ENCODE measurements at places on chromosomes 4 and X. TPM values are rescaled to one million over a fixed set of nuclear protein-coding genes. Genes with fewer than 3 reads are reported as not detected.

DNA sequence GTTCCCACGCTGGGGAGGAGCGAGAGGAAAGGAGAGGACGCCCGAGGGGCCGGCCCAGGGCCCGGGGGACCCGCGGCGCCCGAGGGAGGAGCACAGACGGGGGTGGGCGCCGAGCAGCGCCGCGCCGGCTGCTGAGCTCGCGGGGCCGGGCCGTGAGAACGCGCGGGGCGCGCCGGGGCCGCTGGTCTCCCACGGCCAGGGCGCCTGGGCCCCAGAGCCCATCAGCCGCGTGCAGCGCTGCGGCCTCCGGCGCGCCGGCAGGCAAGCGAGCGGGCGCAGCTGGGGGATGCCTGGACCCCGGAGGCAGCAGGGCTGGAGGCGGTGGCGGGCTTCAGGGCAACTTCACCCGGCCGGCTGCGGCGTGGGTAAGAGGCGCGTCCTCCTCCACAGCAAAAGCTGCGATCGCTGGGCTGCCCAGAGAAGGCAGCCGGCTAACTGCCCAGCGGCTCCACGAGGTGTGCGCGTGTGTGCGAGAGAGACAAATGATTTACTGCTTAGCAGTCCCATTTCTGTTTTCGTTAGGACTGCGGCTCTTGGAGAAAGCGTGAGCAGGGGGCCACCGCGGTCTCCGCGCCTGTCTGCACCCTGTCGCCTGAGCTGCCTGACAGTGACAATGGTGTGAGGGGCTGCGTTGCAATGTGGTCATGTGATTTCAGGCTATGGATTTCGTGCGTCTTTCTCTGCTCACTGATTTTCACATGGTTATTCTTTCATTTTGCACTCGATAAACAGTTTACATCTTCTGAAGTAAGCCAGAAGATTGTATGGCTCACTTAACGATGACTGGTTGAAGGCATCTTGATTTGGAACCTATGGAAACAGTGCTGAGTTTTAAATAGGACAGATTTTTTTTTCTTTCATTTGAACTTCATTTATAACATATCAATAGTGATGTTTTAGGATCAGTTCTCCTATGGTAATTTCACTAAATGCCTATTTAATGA lies 1.2 kb downstream of the GUCY1A1 start:
- H3K27ac ChIP-seq, result no peak overlapping the region
- peaks cover 20% of the 10 kb centered on the region for H3K27me3 ChIP-seq
- peaks cover 12% of the 10 kb centered on the region for H3K4me1 ChIP-seq
- DNase-seq, result no peak
- H3K4me3 ChIP-seq, result peak overlapping the region; percentile 73
- H3K36me3 ChIP-seq, result no peaks in the 10 kb centered on the region

- DNase-seq, result no peak
- no peak overlapping the region for H3K27ac ChIP-seq
- H3K27me3 ChIP-seq, result no peaks in the 10 kb centered on the region
Measured at GRCh38 chr4:111701102-111701501, 444.2 kb upstream of the FAM241A start.

DNA sequence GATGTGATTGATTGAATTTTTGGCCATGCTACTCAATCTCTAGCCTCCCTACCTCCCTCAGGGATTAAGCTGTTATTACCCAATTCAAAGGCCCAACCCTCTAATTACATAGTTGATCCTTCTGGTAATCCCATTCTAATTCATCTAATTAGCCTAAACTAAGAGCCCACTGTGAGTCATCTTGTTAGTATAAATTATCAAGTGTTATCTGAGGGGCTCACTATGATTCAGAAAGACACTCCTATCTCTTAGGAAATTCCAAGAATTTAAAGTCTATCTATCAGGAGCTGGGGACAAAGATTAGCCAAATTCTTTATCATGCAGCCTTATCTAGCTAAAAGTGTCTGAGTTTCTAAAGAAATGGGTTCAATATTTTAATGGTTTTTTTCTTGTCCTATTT lies 32.9 kb upstream of the VEGFC start:
- H3K27ac ChIP-seq, result peak overlapping the region; percentile 23
- H3K27me3 ChIP-seq, result no peaks in the 10 kb centered on the region
- no peak overlapping the region for H3K4me3 ChIP-seq
- DNase-seq, result no peak

GRCh38 chrX:30576881-30577280 lies 685 bp downstream of the TASL start:
- DNase-seq, result no peak
- no peaks in the 10 kb centered on the region for H3K36me3 ChIP-seq
- H3K27me3 ChIP-seq, result no peaks in the 10 kb centered on the region
- H3K4me1 ChIP-seq, result no peaks in the 10 kb centered on the region
- no peak overlapping the region for H3K27ac ChIP-seq

DNA sequence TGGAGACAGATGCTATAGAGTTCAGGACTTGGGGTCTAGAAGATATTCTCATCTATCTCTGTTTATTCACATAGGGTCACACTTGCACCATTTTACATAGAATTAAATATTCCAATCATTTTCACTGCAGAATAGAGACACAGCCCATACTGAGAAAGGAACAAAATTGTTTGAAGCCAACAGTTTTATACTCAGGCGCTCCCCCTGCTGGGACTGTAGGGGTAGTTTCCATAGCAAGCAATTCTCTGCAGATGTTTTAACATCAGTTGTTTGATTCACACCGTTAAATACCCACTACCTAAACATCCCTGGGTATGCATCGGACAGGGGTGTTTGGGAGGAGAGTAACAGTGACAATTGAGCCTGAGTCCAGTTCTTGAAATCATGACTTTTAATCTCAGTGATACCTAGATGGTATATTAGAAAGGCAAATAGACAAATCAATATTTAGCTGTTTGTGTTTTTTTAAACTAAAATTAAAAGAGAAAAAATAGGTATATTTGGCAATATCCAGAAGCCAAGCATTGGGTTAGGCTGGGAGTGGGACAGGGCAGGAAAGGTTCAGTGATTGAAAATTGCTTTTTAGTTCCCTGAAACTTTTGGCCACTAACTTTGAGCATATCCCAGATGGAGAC lies 33.8 kb downstream of the LONRF3 start:
- no peaks in the 10 kb centered on the region for H3K36me3 ChIP-seq
- no peaks in the 10 kb centered on the region for H3K4me1 ChIP-seq
- no peak overlapping the region for H3K4me3 ChIP-seq
- no peak for DNase-seq
- H3K27me3 ChIP-seq, result peaks cover 7% of the 10 kb centered on the region

GRCh38 chr4:176277162-176277904 lies 8.3 kb upstream of the ASB5 start:
- H3K4me1 ChIP-seq, result peaks cover 44% of the 10 kb centered on the region
- no peaks in the 10 kb centered on the region for H3K27me3 ChIP-seq
- H3K4me3 ChIP-seq, result no peak overlapping the region
- peak; percentile 60 for DNase-seq
- H3K27ac ChIP-seq, result no peak overlapping the region
- H3K36me3 ChIP-seq, result no peaks in the 10 kb centered on the region

Gene TRMT2B
- 18.0 TPM for total RNA-seq

Gene FMR1
- 17.6 TPM for total RNA-seq

- peaks cover 8% of the 10 kb centered on the region for H3K4me1 ChIP-seq
- peaks cover 8% of the 10 kb centered on the region for H3K36me3 ChIP-seq
- no peaks in the 10 kb centered on the region for H3K27me3 ChIP-seq
- DNase-seq, result no peak
- no peak overlapping the region for H3K27ac ChIP-seq
Measured at GRCh38 chr4:143417679-143418403, 81.2 kb downstream of the GAB1 start.

DNA sequence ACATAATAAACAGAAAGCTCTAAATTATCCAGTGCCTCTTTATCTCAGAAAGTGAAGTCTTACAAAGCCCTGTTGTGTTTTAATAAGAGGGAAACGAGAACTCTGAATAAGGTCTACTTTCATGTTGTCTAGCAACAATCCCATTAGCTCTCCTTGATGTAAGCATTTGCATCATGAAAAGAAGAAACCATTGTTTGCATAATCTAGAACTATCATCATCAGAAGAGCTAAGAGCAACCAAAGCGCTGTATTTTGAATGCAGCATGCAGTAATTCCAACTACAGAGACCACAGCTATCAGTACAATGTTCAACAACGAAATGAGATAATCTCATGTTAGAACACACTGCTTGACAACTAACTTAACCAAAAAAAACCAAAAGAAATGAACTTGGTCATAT lies 257.1 kb downstream of the CAMK2D start:
- no peak for DNase-seq
- H3K27me3 ChIP-seq, result peaks cover 2% of the 10 kb centered on the region
- no peak overlapping the region for H3K27ac ChIP-seq
- H3K36me3 ChIP-seq, result peaks cover 31% of the 10 kb centered on the region
- no peak overlapping the region for H3K4me3 ChIP-seq
- H3K4me1 ChIP-seq, result peaks cover 16% of the 10 kb centered on the region

GRCh38 chrX:67998540-67998939 lies 434.8 kb downstream of the OPHN1 start:
- H3K4me3 ChIP-seq, result no peak overlapping the region
- H3K4me1 ChIP-seq, result no peaks in the 10 kb centered on the region
- no peaks in the 10 kb centered on the region for H3K36me3 ChIP-seq
- H3K27ac ChIP-seq, result no peak overlapping the region
- H3K27me3 ChIP-seq, result no peaks in the 10 kb centered on the region

Gene EREG
- total RNA-seq, result 35.5 TPM

GRCh38 chr4:104747635-104748034 lies 252.9 kb upstream of the CXXC4 start:
- no peak overlapping the region for H3K27ac ChIP-seq
- no peak for DNase-seq
- no peak overlapping the region for H3K4me3 ChIP-seq
- no peaks in the 10 kb centered on the region for H3K27me3 ChIP-seq

- H3K27me3 ChIP-seq, result peaks cover 1% of the 10 kb centered on the region
- no peaks in the 10 kb centered on the region for H3K4me1 ChIP-seq
- DNase-seq, result no peak
Measured at GRCh38 chrX:132022198-132022966, 720 bp upstream of the STK26 start.

Gene PRKG2
- total RNA-seq, result not detected

- peaks cover 48% of the 10 kb centered on the region for H3K4me1 ChIP-seq
- H3K4me3 ChIP-seq, result peak overlapping the region; percentile 36
- no peaks in the 10 kb centered on the region for H3K36me3 ChIP-seq
- no peaks in the 10 kb centered on the region for H3K27me3 ChIP-seq
- DNase-seq, result no peak
- peak overlapping the region; percentile 54 for H3K27ac ChIP-seq
Measured at GRCh38 chr4:52957220-52957686, 95.1 kb downstream of the RASL11B start.

- no peaks in the 10 kb centered on the region for H3K27me3 ChIP-seq
- H3K4me3 ChIP-seq, result no peak overlapping the region
- H3K27ac ChIP-seq, result no peak overlapping the region
- DNase-seq, result no peak
Measured at GRCh38 chr4:112341033-112341432, 43.9 kb downstream of the ALPK1 start.

- H3K4me3 ChIP-seq, result no peak overlapping the region
- H3K4me1 ChIP-seq, result no peaks in the 10 kb centered on the region
- no peak for DNase-seq
Measured at GRCh38 chrX:131975851-131976250, 47.3 kb upstream of the STK26 start.

Gene ASMT
- total RNA-seq, result not detected

- H3K4me3 ChIP-seq, result no peak overlapping the region
- H3K27ac ChIP-seq, result no peak overlapping the region
- H3K4me1 ChIP-seq, result peaks cover 20% of the 10 kb centered on the region
- no peak for DNase-seq
- H3K36me3 ChIP-seq, result no peaks in the 10 kb centered on the region
Measured at GRCh38 chrX:38896724-38897298, 95.6 kb downstream of the MID1IP1 start.

DNA sequence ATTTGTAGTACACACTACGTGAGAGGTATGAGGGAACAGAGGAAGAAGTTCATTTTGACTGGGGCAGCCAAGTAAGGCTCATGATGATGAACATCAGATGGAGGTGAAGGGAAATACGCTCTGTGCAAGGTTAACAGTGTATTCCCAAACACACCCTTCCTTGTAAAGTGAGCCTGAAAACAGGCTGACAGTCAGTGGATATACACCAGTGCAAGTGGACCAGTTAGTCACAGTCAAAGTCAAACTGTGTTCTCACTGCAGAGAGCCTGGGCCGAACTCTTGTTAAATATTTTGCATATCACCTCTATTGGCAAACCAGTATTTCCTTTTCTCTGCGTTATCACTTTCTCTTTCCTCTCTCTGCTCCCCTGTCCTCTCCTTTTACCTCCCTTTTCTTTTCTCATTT lies 23.4 kb upstream of the RHOH start:
- H3K27me3 ChIP-seq, result peaks cover 8% of the 10 kb centered on the region
- no peaks in the 10 kb centered on the region for H3K36me3 ChIP-seq

- H3K4me3 ChIP-seq, result no peak overlapping the region
- H3K4me1 ChIP-seq, result 0 out of 2 replicates have a peak, but pooled peaks cover 7% of the 10 kb centered on the region
- no peaks in the 10 kb centered on the region for H3K36me3 ChIP-seq
- H3K27me3 ChIP-seq, result peaks cover 46% of the 10 kb centered on the region
Measured at GRCh38 chr4:8855818-8856245, 15.8 kb downstream of the HMX1 start.

- H3K36me3 ChIP-seq, result no peaks in the 10 kb centered on the region
- H3K4me1 ChIP-seq, result no peaks in the 10 kb centered on the region
- H3K27me3 ChIP-seq, result no peaks in the 10 kb centered on the region
- H3K4me3 ChIP-seq, result no peak overlapping the region
- DNase-seq, result no peak
- H3K27ac ChIP-seq, result no peak overlapping the region
Measured at GRCh38 chr4:44425614-44426208, 22.9 kb downstream of the KCTD8 start.

GRCh38 chrX:13666836-13667235 lies 13.9 kb downstream of the TCEANC start:
- peaks cover 4% of the 10 kb centered on the region for H3K27me3 ChIP-seq
- H3K4me1 ChIP-seq, result peaks cover 39% of the 10 kb centered on the region
- peaks cover 5% of the 10 kb centered on the region for H3K36me3 ChIP-seq

GRCh38 chr4:141220271-141220670 lies 424 bp upstream of the ZNF330 start:
- H3K4me3 ChIP-seq, result peak overlapping the region; percentile 98
- no peaks in the 10 kb centered on the region for H3K27me3 ChIP-seq
- no peak for DNase-seq
- peaks cover 30% of the 10 kb centered on the region for H3K36me3 ChIP-seq
- H3K27ac ChIP-seq, result peak overlapping the region; percentile 94
- peaks cover 48% of the 10 kb centered on the region for H3K4me1 ChIP-seq

Gene NOX1
- total RNA-seq, result not detected

DNA sequence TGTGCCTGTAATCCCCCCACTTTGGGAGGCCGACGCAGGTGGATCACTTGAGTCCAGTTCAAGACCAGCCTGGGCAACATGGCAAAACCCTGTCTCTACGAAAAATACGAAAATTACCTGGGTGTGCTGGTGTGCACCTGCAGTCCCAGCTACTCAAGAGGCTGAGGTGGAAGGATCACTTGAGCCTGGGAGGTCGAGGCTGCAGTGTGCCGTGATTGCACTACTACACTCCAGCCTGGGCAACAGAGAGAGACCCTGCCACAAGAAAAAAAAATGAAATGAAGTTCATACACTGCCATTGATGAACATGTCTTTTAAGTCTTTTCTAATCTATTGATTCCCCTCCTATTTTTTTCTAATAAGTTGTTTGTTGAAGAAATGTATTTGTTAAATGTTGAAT lies 5.0 kb upstream of the ZFX start:
- H3K4me1 ChIP-seq, result peaks cover 49% of the 10 kb centered on the region
- H3K27ac ChIP-seq, result no peak overlapping the region
- no peak overlapping the region for H3K4me3 ChIP-seq
- no peaks in the 10 kb centered on the region for H3K27me3 ChIP-seq

Gene TRIM61
- not detected for total RNA-seq

GRCh38 chr4:14772388-14772787 lies 229.9 kb upstream of the CPEB2 start:
- no peak overlapping the region for H3K27ac ChIP-seq
- no peak overlapping the region for H3K4me3 ChIP-seq
- DNase-seq, result no peak

GRCh38 chr4:134762053-134762452 lies 560.5 kb upstream of the PABPC4L start:
- H3K4me1 ChIP-seq, result no peaks in the 10 kb centered on the region
- H3K27me3 ChIP-seq, result no peaks in the 10 kb centered on the region
- no peak for DNase-seq
- H3K27ac ChIP-seq, result no peak overlapping the region
- H3K36me3 ChIP-seq, result no peaks in the 10 kb centered on the region

All from HFFc6 (cell line).